ENCODE measurements at places on chromosomes 4 and X.

DNA sequence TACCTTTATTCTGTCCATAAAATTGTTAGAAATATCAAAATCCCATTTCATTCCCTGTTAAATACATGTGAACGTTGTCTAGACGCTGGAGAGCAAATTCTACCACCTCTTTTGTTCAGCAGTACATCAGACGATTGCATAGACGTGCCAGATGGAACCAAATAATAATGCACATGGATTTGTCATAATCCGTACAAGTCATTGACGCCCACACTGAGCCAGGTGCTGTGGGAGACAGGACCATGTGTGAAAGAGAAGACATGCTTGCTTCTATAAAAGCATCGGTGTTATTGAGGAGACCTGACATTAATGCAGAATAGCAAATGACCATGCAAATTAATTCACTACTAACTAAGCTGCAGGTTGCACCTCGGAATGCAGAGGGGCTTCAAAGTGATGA lies 175.0 kb downstream of the PTTG2 start:
- no peak for DNase-seq

GRCh38 chrX:79100791-79101484 lies 43.5 kb upstream of the GPR174 start:
- no peak for DNase-seq

DNA sequence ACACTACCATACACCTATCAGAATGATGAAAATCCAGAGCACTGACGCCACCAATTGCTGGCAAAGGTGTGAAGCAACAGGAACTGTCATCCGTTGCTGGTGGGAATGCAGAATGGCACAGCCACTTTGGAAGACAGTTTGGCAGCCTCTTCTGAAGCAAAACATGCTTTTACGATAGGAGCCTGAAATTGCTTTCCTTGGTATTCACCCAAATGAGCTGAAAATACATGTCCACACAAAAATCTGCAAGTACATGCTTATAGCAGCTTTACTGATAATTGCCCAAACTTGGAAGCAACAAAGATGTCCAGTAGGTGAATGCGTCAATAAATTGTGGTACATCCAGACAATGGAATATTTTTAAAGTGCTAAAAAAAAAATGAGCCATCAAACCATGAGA lies 322.8 kb upstream of the FAT1 start:
- no peak for DNase-seq

DNA sequence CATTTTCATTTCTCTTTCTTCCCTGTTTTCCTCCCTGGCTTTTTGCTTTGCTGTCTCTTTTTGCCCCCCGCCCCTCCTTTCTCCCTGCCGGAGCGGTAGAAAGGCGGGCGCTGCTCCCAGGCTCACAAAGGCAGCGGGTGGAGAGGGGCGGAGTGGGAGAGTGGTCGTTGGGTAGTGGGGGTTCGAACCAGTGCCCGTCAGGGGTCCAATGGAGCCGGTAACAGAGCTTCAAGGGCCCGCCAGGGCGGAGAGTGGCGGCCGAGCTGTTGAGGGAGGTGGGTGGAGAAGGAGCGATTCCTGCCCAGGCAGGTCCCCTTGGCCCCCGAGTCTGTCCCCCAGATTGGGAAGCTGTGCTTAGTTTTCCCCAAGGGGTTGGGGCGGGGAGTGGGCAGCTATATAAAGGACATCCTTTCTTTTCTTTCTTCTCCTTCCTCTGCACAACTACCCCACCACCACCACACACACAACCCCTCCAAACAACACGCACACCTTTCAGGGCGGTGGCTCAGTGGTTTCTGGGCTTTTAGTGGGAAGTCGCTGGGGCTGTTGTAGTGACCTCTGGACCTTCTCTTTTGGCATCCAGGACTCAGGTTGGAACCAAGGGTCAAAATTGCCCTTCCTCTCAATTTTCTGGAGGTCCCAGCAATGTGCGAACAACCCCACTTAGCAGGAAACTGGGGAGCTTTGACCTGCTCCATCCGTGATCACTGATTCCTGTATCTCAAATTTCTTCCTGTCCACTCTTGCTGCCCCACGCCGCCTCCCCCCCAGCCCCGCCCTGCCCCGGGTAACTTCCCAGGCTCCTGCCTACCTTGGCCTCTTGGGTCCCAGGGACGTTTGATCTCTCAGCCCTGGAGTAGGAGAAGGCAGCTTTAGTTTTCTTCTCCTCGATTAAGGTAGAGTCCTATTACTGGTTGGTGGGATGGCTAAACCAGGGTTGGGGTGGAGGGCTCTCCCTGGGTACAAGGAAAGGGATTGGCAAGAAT lies 1.9 kb downstream of the EFNB1 start:
- DNase-seq, result no peak

GRCh38 chr4:112253382-112254000 lies 21.9 kb downstream of the AP1AR start:
- DNase-seq, result no peak

GRCh38 chr4:92359491-92359890 lies 55.7 kb downstream of the GRID2 start:
- no peak for DNase-seq

GRCh38 chr4:78928835-78929234 lies 10.4 kb downstream of the PAQR3 start:
- DNase-seq, result no peak

- DNase-seq, result no peak
These were observed 50.5 kb downstream of the TIGD2 start for GRCh38 chr4:89161841-89162240.

GRCh38 chr4:85414972-85415371 lies 60.0 kb upstream of the ARHGAP24 start:
- DNase-seq, result no peak

DNA sequence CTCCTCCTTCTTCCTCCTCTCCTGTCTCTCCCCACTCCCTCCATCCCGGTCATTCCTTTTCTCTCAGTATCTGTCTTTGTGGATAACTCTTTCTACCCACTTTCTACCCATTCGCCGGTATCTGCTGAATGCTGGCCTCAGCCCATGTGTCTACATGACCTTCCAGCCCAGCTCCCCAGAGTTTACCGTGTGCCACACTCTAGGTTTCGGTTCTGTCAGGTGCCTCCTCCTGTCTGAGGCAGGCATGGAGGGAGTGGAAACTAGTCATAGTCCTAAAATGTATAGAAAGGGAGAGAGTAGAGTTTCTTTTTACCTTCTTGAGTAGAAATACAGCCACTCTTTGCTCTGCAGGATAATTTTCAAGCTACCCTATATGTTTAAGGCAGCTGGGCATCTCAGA lies 33.5 kb upstream of the SCRG1 start:
- DNase-seq, result no peak

DNA sequence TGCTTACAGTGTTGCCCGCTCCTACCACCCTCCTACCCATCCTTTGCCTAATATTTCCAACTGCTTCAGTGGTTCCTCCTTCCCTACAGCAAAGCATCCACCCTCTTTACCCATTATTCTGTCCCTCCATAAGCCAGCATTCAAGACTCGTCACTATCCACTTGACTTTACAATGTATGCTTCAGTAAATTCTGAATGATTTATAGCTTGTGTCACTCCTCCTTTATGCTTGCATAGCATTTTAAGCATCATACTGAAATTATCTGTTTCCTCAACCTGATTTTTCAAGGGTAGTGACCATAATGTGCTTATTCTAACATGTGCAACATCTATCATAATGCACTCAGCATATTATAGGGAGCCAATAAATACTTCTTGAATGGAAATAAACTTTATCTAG lies 365.5 kb downstream of the RAB28 start:
- DNase-seq, result no peak

- DNase-seq, result no peak
These were observed 42.4 kb downstream of the FNIP2 start for GRCh38 chr4:158811216-158811540.

DNA sequence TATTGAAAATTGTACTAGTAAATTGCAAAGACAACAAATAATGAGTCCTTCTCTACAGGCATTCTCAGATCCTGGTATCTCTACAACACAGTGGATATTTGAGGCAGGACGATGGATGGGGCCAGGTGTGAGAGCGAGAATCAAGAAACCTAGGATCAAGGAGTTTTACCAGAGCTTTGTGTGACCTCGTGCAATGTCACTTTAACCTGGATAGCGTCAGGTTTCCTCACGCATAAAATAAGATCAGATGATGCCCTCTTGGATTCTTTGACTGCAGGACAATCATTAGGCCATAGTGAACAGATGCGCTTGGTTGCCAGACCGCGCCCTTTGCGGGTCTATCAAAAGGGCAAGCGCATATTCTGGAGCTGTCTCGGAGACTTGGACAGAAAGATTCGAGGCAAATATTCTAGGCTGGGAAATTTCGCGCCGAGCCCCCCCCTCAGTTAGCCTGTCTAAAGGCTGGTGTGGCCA lies 66.6 kb downstream of the FBXO8 start:
- DNase-seq, result no peak

DNA sequence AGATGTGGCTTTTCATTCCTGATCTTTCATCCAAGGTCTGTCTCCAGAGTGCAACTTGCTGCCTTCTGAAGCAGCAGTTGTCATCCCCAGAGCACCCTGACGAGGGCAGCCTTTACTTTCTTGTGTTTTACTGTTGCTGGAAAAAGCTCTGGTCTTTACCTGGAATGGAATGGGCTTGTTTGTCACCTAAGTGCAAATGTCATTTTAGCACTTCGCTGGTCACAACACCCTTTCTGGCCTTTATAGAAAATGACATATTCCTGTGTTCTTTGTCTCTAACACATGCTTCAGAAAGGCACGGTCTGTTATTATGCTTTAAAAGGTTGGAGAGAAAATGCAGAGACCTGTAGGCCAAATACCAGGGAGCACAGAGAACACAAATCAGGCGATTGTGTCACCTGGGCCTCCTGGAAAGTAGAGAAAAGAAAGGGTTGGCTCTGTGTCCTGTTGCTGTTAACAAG lies 332.7 kb upstream of the IGFBP7 start:
- no peak for DNase-seq

DNA sequence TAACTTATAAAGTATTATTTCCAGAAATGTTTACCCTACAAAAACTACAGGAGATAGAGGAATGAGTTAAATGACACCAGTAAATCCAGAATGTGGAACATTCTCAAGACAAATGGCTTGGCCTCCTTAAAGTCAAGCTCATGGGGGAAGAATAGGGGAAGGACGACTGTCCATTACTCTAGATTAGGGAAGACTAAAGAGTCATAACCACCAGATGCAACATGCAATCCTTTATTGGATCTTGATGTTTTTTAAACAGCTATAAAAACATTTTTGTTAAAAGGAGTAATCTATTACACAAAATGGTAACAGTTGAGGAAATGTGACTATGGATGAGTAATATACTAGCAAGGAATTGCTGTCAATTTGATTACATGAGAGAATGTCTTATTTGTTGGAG lies 11.1 kb downstream of the ACOT9 start:
- DNase-seq, result no peak

GRCh38 chrX:3346501-3347259 lies at the start of gene MXRA5:
TSS of gene MXRA5 (minus strand) at chrX:3346652. CDS start at chrX:3343833, 2,819 bp downstream.
- DNase-seq, result no peak

GRCh38 chr4:87326460-87326859 lies 3.8 kb upstream of the HSD17B13 start:
- no peak for DNase-seq

DNA sequence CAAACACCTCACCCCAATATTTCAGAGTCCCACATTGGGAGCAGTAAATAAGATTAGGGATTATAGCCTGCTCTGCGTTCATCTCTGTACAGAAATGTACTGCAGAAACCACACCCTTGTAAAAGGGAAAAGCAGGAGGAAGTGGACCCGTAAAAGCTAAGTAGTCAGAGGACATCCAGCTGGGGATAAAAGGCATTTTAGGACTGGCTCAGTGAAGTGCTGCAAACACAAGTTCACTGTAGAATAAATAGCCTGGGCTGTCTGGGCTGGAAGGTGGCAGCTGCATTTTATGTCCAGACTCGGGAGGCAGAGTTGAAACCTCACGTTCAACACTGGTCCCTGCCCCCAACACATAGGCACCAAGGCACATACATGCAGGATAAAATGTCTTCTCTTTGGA lies 178.7 kb upstream of the FAT1 start:
- no peak for DNase-seq

DNA sequence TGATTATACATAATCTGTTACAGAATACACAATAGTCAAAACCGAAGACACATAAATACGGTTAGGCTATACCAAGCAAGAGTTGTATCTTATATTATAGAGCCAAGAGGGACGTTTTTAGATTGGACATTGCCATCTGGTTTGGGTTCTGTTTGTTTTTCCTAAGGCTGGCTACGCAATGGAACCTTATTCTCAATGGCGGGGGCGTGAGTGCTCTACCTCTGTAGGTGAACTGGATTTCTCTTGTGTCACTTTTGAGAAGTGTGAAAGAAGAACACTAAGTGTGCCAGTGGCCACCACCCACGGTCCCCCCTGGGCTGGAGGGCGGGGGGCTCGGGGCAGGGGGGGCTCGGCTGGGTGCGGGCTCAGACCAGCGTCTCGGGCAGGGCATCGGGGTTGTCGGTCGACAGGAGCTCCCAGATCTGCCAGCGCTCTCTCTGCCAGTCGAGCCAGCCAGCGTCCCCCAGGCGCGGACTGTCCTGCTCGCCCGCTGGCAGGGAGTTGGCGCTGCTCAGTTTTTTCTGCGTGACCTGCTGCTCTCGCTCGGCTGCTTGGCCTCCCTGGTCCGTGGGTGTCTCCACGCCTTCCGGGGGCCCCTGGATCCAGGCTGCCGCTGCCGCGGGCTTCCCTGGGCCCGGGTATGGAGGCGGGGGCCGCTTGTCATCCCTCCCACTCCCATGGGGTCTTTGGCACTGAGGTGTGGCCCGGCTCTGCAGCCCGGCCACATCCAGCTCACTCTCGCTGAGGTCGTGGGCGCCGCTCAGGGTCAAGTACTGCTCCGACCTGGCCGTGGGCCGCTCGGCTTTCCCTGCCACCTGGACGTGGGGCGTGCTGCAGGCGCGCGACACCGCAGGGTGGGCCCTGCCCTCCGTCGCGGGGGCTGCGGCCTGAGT lies 27.6 kb downstream of the HCCS start:
- no peak for DNase-seq

DNA sequence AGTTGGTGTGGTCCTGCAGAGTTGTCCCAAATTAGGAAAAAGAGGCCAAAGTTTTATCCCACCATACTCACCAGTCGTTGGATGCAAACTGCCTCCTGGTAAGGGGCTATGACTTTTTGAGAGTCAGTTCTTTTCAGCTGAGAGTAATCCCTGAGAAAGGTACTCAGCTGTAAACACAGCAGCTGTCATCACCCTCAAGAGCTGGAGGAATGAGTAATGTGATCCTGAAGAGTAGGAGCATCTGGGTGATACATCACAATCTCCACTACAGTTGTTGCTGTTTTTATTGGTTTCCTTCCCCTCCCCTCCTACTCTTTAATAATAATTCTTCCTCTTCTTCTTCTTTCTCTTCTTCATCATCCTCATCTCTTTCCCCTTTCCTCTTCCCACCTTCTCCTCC lies 5.7 kb downstream of the MAGEE1 start:
- no peak for DNase-seq

GRCh38 chr4:145929415-145930178 lies 9.0 kb downstream of the ZNF827 start:
- DNase-seq, result no peak

- DNase-seq, result no peak
These were observed 99.6 kb downstream of the PCDH18 start for GRCh38 chr4:137432446-137433311.

DNA sequence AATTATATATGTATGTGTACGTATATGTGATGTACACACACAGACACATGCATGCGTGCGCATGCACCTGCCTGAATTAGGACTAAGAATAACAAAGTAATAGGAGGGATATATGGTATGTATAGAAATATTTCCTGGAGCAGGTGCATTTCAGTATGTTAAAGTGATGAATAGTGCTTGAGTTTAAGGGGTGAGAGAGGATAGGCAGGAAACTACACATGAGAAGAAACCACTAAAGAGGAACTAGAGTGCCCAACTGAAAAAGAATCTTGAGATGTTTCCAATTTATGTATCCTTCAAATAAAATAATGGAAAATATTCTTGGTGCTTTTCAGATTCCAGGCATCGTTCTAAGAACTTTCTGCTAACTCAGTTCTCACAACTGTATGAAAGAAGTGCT lies 52.6 kb upstream of the UNC5C start:
- no peak for DNase-seq

GRCh38 chrX:1546691-1547251 lies 9.8 kb upstream of the P2RY8 start:
- DNase-seq, result no peak

Data from HS-27A (cell line).